ENCODE measurements at places on chromosomes 5 and 9.

DNA sequence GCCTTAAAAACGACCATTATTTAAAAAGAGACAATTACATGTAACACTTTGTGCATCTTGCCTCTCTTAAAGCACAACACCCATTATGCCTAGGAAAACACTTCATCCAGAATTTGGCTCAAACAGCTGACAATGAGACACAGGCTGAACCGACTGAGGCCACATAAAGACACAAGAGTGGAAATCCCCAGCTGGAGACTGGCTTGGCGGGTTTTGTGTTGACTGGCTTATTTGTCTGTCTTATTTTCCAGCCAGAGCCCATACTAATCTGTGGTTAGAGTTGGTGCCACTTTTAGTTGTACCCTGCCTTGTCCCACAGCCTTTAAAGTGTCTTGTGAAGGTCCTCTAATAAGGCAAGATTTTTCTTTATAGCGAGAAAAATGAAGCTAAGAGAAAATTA, 21.2 kb downstream of the TRIM14 start:
- peak; percentile 56 for DNase-seq

DNA sequence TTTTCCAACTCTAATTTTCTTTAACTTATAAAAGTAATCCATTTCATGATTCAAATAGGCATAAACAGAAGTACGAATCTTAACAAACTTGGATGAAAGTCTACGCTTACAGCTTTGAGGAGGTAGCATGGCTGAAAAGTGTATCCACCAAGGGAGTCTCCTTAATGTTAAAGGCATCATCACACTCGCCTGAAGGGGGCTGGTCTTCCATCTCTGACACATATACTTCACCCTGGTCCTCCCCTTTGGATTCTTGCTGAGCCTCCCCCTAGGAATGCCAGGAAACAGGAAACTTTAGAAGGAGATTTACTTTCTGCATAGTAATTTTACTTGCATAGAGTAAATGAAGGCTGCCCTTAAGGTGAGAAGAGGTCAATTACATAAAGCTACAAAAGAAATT, 10.3 kb upstream of the NME5 start:
- DNase-seq = no peak

DNA sequence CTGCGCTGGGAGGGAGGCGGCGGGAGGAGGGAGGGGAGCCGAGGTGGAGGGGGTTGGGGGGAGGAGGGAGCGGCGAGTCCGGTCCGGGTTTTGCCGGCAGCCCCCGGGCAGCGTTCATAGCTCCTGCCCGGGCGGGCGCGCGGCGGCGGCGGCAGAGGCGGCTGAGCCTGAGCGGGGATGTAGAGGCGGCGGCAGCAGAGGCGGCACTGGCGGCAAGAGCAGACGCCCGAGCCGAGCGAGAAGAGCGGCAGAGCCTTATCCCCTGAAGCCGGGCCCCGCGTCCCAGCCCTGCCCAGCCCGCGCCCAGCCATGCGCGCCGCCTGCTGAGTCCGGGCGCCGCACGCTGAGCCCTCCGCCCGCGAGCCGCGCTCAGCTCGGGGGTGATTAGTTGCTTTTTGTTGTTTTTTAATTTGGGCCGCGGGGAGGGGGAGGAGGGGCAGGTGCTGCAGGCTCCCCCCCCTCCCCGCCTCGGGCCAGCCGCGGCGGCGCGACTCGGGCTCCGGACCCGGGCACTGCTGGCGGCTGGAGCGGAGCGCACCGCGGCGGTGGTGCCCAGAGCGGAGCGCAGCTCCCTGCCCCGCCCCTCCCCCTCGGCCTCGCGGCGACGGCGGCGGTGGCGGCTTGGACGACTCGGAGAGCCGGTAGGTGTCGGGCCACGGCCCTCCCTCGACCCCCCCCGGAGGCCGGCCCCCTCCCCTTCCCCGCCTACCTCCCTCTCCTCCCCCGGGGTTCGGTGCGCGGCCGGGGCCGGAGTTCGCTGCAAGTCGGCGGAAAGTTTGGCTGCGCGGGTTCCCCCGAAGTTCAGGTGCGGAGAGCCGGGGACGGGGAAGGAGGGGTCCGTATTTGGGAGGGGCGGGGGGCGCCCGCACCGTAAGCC, at the start of gene CXXC5:
CXXC5 (plus strand) TSS at position 145 of the 877 bp plus-strand sequence. CDS start 32,175 bp downstream, outside the sequence.
- peak; percentile 69 for DNase-seq

GRCh38 chr5:93378073-93378472, 202.9 kb downstream of the NR2F1-AS1 start:
- no peak for DNase-seq

GRCh38 chr5:157143127-157143971, 684 bp upstream of the MED7 start:
- DNase-seq = peak; percentile 84

GRCh38 chr9:135016037-135016640, 71.3 kb upstream of the OLFM1 start:
- DNase-seq = no peak

DNA sequence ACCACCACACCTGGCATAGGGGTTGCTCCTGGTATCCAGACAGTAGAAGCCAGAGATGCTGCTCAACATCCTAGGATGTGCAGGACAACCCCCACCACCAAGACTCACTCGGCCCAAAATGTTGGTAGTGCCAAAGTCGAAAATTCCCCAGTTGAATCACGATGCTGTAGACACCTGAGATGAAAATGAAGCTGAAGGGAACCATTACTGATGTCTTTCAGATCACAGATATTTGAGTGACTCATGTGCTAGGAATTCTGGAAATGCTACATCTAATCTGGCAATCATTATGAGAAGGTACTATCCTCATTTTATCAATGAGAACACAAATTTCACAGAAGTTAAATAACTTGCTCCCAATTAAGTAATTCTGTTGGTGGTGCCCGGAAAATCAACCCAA, 21.0 kb upstream of the UBE2QL1 start:
- no peak for DNase-seq

DNA sequence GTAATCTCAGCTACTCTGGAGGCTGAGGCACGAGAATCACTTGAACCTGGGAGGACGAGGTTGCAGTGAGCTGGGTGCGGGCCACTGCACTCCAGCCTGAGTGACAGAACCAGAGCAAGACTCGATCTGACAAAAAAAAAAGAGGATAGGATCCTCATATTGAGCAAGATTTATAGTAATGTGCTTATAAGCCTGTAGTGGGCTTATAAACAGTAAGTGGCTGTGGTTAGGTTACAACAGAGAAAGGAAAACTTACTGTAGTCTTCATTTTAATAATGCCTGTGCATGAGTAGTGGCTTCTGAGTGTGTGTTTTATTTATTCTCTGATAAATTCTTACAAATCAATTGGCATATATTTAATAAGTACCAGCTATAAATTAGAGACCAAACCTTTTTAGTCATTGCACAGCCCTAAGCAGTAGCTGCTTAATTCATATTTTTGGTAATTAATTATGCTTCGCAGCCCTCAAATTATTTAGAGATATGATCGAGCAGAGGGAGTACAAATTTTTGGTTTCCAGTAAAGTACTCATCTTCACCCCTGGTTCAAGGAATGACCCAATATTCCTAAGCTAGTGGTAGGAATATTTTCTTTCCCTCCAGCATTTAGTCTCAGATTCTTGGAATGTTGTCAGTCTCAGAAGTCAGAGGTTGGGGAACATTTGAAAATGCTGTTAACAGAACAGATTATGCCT, 73.8 kb upstream of the KLF9 start:
- DNase-seq = no peak

DNA sequence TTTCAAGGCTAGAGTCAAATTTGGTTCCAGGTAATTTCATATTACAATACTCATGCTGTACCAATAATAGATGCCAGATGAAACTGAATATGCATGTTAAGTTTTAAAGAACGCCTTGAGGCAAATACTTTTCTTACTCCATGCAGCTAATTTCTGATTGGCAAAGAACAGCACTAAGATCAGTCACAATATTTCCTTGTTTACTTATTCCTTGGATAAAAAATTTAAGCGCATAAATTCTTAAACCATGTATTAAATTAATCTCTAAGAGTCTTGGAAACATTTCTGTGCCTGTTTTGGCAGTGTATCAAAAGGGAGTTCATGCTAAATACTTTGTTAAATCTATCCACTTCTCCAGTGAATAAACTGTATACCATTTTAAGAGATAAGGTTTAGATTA, 173.5 kb downstream of the SLC12A2 start:
- no peak for DNase-seq

DNA sequence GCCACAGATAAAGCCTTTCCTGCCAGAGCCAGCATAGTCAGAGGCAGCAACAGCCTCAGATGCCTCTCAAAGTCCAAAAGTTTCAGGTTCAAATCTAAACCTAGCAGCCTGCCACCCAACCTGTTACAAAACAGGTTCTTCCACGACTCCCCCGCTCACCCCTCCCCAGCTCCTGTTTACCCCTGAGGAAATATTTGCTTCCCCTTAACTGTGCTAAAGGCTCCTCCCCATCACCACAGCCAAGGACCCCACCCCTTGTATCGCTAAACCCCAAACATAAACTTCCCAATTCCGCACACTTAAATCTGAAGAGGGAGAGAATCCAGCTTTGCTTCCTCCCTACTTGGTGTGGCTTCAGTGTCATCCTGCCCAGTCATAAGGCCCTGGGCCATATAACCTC, 15.4 kb upstream of the VDAC1 start:
- DNase-seq = no peak

DNA sequence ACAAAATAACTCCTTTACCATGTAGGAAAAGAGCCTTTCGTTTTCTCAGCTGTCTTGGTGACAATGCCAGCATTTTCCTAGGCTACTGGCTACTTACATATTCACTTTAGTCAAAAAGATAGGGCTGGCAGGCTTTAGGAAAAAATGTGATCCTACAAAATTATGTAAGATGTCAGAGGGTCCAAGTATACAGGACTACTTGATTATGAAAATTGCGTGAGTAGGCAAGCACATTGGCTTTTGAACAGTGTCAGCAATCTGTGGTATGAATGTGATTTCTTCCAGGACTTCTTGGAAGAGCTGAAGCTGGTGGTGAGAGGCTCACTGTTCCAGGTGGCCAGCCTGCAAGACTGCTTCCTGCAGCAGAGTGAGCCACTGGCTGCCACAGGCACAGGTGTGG, 22.8 kb downstream of the THBS4 start:
- DNase-seq = no peak

DNA sequence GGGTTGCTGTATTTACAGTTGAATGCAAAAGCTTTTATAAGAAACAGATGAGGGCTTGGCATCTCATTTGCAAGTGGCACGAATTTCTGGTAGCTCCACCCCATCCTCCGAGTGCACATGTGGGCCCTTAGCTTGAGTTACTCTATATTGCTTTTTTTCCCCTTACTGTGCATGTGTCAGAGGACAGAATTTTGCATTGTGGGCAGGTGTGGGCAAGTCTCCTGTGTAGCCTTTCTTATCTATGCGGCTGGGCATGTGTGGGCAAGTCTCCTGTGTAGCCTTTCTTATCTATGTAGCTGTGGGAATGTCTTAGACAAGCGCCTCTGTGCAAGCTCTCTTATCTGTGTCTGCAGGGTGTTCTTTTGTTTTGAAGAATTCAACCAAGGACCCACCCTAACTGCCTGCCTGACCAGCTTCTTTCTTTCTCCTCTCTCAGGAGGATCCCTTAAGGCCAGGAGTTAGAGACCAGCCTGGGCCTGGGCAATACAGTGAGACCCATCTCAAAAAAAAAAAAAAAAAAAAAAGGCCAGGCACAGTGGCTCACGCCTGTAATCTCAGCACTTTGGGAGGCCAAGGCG, 34.1 kb upstream of the SIL1 start:
- no peak for DNase-seq

- no peak for DNase-seq
Observed at GRCh38 chr5:96659170-96659569, 3.0 kb upstream of the CAST start.

GRCh38 chr9:133683586-133684120, 47.5 kb downstream of the DBH start:
- DNase-seq = peak; percentile 93

DNA sequence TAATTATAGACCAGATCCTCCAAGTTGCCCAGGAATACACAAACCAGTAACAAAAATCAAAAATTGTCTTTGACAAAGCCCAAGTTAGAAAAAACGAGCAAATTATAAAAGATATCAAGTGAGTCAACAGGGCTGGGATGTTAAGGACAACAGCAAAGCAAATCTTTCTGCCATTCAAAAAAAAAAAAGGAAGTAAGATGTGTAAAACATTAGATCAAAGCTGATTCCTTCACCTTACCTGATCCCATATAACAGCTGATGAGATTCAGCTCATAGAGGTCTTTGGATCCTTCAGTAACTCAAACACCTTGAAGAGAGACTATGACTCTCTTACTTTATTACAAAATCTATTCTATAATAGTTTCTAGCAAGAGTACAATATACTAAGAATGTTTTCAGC, 100.9 kb downstream of the STRBP start:
- DNase-seq = no peak

GRCh38 chr9:25917731-25918362, 239.6 kb upstream of the TUSC1 start:
- DNase-seq = no peak

GRCh38 chr9:34552606-34552981, 29.8 kb upstream of the ENHO start:
- DNase-seq = no peak

DNA sequence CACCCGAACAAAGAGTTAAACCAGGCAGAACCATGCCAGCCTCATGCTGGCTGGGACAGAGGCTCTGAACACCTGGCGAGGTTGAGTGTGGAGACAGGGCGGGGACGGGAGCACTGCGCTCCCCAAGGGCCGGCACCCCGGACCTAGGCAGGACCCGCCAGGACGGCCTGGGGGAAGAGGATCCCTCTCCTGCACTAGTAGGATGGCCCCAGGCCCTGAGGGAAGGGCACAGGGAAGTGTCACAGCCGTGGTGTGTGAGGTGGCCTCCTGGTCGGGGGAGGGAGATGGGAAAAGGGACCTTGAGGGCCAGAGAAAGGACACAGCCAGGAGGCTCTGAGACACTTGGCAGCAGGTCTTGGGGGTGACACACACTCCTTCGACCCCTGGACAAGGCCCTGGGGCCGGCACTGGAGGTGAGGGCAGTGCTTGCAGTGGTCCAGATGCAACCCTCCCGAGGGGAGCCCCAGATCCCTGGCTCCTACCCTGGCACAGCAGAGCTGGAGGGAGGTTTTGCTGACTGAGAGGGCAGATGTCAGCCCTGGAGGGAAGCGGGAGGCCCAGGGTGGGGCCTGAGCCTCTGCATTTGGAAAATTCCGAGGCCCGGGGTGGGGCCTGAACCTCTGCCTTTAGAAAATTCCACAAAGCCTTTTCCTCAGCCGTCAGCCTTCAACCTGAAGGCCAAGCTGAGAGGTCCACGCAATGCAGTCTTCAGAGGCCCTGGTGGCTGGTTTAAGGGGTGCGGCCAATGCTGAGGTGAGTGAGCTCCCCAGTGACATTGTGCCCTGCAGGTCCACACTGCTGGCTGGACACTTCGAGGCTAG, 24.8 kb upstream of the TERT start:
- no peak for DNase-seq

- DNase-seq = no peak
Observed at GRCh38 chr9:97980479-97980803, 2.7 kb upstream of the ANP32B start.

Measured in activated CD8-positive, alpha-beta T cell treated with anti-CD3 and anti-CD28 coated beads for 36 hours (primary cell).